ENCODE measurements at places on chromosomes 3 and 15.

- DNase-seq = no peak
Measured at GRCh38 chr3:49498239-49498638, 28.2 kb downstream of the DAG1 start.

GRCh38 chr3:158804441-158804840 is 2.6 kb downstream of the MFSD1 start:
- no peak for DNase-seq

- DNase-seq = no peak
Measured at GRCh38 chr15:92130906-92131305, 262.8 kb upstream of the ST8SIA2 start.

- DNase-seq = no peak
Measured at GRCh38 chr3:62888180-62888579, 13.0 kb upstream of the CADPS start.

- DNase-seq = no peak
Measured at GRCh38 chr3:117602058-117602644, 892.6 kb downstream of the TUSC7 start.

DNA sequence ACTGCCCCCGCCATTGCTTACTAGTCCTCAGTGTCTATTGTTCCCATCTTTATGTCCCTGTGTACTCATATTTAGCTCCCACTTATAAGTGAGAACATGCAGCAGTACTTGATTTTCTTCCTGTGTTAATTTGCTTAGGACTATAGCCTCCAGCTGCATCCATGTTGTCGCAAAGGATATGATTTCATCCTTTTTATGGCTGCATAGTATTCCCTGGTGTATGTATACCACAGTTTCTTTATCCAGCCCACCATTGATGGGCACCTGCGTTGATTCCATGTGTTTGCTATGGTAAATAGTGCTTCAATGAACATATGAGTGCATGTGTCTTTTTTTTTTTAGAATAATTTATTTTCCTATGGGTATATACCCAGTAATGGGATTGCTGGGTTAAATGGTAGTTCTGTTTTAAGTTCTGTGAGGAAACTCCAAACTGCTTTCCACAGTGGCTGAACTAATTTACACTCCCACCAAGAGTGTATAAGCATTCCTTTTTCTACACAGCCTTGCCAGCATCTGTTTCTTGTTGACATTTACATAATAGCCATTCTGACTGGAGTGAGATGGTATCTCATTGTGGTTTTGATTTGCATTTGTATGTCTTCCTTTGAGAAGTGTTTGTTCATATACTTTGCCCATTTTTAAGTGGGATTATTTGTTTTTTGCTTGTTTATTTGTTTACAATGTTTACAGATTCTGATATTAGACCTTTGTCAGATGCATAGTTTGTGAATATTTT is 53.7 kb downstream of the GALK2 start:
- DNase-seq = no peak

DNA sequence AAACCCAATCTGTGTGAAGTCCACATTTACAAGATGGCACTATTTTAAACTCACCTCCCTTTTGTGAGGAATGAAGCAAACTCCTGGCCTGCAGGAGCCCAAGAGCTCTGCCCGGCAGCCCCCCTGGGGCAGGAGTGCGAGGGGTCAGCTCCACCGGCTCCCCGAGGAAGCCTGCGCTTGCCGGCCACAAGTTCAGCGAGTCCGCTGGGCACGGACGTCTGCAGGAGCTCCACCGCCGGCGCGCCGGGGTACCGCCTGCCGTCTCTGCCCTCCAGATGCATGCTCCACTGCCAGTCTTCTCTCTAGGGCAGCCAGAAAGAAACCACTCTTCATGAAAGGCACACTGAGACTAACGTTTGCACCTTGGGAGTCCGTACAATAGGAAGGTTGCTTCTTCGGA is 17.5 kb downstream of the OCA2 start:
- DNase-seq = no peak
